Activated naive CD4-positive, alpha-beta T cell treated with Interleukin-2 at 50 U/mL for 16 hours (primary cell): ENCODE measurements at places on chromosomes 16 and 17.

GRCh38 chr17:70345061-70345460 lies 175.7 kb downstream of the KCNJ2 start:
- no peak for DNase-seq

GRCh38 chr17:1137465-1137894 lies 42.3 kb downstream of the ABR start:
- DNase-seq, result no peak

DNA sequence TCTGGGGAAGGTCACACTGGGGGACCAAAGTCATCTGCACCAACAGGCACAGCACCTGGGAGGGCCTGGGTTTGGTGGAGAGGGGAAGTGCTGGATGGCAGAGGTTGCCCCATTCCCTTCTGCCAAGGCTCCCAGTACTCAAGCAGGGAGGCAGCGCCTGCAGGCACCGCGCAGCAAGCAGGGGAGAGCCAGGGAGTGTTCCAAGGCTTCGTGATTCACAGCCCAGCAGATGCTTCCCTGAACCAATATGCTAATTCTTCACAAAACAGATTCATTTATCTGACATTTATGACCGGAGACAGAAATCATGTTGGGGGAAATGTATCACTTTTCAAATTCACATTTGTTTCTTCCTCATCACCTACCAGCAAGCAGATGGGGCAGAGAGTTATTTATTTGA lies 13.4 kb upstream of the CDH5 start:
- no peak for DNase-seq

- DNase-seq, result peak; percentile 86
These were observed 2.3 kb downstream of the PIEZO1 start for GRCh38 chr16:88782454-88783390.

DNA sequence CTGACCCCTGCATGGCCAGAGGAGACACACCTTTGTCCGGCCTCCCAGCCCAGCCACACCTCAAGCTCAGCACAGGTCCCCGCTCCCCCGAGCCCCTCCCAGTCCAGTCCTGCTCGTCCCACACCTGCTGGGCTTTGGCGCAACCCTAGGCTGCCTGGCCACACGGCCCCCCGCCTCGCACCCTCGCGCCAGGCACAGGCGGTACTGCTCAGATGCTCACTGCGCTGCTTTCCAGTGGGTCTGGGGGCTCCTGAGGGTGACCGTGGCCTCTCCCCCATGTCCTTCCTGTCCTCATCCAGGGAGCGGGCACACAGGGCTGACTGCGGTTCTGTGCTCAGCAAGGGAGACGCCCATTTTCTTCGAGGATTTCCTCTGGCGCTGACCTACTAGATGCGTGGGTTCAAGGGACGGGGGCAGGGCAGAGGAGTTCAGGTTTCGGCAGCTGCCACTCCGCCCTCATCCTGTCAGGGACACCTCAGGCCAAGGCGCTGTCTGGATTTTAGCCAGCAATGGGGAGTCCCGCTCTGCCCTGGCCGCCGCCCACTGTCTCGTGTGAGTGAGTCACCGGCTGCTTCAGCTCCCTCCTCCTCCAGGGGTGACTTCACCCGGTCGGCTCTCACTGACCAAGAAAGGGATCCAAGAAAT lies 118.0 kb upstream of the ZNF469 start:
- DNase-seq, result peak; percentile 70

- DNase-seq, result no peak
These were observed 6.6 kb downstream of the SOCS1 start for GRCh38 chr16:11249233-11250061.

DNA sequence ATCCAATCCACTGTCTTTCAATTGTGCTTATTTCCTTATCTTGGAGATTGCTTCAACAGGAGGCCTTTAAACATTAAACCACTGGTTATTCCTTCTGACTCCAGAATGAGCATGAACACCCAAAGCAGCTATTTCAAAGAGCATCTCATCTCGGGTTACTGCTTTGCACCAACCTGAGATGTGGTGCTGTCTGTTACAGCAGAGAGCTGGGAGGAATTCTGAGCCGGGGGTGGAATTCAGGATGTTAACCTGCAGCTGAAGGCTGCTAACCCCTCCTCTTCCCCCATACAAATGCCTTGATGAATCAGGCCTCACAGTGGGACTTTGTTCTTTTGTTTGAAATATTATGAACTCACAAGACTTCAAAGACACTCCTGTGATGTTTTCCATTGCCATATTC lies 113.1 kb downstream of the SHISA9 start:
- DNase-seq, result no peak

DNA sequence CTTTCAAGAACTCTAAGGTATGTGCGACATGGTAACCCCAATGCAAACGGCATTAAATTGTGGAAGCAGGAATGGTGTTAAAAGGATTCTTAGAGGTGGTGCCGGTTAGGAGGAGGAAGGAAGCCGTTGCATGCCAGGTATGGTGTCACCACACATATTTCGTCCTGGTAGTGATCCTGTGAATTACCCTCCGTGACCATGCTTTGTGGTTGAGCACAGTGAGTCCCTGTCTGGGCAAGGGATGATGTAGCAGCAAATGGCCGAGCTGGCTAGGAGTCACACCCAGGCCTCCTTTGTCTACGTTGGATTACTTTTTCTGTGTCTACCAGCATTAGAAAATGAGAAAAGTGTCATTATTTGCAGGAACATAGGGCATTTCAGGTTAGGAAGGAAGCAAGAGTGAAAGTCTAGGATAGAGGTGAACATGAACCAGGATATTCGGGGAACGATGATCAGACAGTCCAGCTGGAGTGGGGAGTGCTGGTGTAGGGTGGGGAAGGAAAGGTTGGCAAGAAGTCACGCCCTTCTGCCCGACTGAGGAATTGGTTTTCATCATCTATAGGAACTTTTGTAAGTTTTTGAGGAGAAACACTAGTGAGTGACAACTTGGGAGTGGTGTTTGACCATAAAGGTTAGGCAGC lies 123.5 kb downstream of the PRKCA start:
- no peak for DNase-seq

GRCh38 chr17:9308069-9308468 lies 267.6 kb downstream of the STX8 start:
- DNase-seq, result no peak

- DNase-seq, result no peak
These were observed 242.3 kb upstream of the C16orf82 start for GRCh38 chr16:26824469-26824868.

- DNase-seq, result no peak
These were observed 36.5 kb downstream of the DHX38 start for GRCh38 chr16:72129976-72130656.

DNA sequence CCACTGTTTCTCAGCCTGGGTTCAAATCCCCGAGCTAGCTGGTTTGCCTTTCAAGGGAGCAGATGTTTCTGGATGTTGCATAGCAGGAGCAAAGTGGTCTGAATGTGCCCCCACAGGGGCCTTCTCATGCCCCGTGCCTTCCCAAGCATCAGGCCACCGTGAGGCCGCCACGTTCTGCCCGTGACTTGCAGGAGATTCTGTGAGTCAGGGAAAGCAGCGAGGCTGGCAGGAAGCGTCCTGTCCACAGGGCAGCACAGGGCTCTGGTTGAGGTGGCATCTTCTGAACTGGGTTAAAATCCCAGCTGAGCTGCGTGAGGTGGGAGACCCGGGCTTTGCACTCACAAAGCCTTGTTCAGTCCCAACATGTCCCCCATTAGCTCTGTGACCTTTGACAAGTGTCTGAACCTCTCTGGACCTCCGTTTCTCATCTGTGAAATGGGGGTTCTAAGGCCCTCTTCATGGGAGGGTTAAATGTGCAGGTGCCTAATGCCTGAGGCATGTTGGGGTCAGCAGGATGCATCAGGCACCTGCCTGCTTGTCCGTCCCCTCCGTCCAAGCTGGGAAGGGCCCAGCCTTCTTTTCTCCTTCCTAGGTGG lies 94.8 kb upstream of the PLCG2 start:
- DNase-seq, result no peak

- DNase-seq, result no peak
These were observed at the start of gene TMEM92 for GRCh38 chr17:50274142-50274896. TSS of gene TMEM92 (plus strand) at chr17:50274466. CDS start at chr17:50274502, 36 bp downstream.

GRCh38 chr16:912684-913613 lies 57.8 kb downstream of the LMF1 start:
- DNase-seq, result no peak

DNA sequence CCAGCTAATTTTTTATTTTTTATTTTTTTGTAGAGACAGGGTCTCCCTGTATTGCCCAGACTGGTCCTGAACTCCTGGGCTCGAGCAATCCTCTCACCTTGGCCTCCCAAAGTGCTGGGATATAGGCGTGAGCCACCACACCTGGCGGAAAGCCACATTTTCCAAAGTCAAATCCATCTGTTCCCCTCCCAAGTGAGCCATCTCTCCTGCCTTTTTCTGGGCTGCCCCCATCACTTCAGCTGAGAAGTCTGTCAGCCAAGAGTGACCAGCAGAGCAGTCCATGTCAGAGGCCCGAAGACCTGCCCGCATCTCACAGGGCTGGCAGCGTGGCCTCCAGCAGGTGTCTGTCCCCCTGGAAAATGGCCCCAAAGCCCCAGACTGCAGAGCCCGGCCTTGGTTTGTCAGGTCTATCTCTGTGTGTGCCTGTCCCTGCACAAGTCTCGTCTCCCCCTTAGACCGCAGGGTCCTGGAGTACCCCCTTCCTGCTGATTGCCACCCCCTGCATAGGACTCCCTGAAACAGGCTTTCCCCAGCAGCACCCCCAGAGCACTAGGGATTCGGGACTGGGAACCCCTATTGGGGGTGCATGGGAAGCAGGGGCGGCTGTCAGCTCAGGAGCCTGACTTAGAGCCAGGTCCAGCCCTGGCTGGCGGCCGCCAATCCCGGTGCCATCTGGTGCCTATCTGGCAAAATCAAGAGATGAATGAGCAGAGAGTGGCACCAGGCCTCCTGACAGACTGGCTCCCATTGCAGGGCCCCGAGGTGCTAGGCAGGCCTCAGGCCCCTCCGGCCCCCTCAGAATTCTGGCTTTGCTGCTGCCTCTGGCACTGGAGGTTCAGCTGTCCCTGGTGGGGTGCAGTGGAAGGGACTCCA lies 7.8 kb downstream of the TTYH2 start:
- DNase-seq, result no peak

DNA sequence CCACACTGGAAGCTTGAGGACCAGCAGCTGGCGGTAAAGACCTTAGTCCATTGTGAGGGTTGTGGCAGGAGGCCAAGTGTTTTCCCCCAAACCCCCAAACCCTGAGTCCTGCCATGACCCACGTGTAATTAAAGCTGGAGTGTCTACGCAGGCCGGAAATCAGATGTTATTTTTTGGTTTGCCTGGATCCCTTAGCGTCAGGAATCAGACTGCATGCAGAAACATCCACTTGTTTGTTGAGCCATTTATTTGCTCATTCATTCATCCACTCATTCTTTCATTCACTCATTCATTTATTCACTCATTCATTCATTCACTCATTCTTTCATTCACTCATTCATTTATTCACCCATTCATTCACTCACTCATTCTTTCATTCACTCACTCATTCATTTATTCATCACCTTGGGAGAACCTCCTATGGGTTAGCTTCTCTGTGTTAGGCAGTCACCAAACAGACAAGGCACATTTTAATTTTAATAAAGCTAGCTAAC lies 313.1 kb downstream of the MAF start:
- no peak for DNase-seq

GRCh38 chr16:23519282-23519681 lies 9.0 kb upstream of the GGA2 start:
- DNase-seq, result no peak

DNA sequence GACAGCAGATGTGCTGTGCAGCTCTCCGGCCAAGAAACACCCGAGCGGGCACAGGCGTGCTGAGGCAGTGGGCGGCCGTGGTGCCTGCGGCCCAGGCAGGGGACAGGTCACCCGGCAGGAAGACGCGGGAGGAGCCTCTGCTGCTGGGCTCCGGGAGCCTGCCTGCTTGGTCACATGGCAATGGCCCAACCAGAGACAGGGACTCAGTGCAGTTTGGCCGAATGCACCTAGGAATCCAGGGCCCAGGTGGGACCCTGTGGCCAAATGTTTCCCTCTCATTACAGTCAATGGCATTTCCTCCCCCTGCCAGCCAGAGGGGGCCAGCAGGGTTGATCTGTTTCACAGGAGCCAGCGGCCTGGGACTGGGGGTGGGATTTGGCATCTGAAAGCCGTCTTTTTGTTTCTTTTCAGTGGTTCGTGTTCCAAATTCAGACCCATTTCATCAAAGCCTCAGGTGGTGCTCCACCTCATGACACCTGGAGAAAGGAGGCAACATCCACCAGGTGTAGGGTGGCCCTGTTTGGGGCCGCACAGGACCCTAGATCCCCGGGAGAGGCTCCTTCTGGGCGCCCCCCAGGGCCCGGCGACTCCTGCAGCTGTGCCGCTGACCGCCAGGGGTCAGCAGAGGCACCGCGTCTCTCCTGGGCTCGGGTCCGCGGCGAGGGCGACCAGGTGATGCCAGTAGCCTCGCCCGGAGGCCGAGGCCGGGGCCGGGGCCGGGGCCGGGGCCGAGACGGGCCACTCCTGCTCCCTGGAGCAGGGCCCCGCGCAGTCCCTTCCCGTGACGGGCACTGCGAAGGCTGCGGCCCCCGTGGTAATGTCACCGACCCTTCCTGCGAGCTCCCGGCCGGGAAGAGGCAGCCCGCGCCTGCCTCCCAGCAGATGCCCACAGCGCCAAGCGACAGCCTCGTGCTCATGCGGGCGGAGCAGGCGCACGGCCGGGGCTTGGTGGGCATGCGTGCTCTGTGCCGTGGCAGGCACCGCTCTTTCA lies 118.5 kb downstream of the C16orf78 start:
- DNase-seq, result peak; percentile 19

DNA sequence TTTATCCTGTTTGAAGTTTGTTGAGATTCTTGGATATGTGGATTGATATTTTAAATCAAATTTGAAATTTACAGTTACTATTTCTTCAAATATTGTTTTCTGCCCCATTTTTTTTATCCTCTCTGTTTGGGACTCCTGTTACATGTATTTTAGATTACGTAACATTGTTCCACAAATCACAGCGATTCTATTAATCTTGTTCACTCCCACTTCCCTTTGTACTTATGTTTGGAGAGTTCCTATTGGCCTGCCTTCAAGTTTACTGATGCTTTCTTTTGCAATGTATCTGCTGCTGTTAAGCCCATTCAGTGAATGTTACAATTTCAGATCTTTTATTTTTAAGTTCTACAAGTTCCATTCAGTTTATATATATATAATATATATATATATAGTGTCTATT lies 288.3 kb upstream of the TNRC6C start:
- no peak for DNase-seq

- DNase-seq, result no peak
These were observed 5.6 kb downstream of the PER1 start for GRCh38 chr17:8146381-8147140.

GRCh38 chr17:55691666-55692065 lies 31.0 kb downstream of the TMEM100 start:
- no peak for DNase-seq

GRCh38 chr17:17755715-17756114 lies 74.5 kb downstream of the RAI1 start:
- no peak for DNase-seq
